ENCODE measurements at places on chromosomes 1 and 21.
A peak's percentile ranks its signal among the peaks of the same experiment; 100 is the strongest.

GRCh38 chr21:34072145-34073031 lies 990 bp upstream of the MRPS6 start:
- no peak for DNase-seq

- no peak for DNase-seq
Measured at GRCh38 chr1:111758373-111758772, 2.7 kb downstream of the DDX20 start.

- DNase-seq = no peak
Measured at GRCh38 chr1:199843861-199844260, 183.6 kb upstream of the NR5A2 start.

DNA sequence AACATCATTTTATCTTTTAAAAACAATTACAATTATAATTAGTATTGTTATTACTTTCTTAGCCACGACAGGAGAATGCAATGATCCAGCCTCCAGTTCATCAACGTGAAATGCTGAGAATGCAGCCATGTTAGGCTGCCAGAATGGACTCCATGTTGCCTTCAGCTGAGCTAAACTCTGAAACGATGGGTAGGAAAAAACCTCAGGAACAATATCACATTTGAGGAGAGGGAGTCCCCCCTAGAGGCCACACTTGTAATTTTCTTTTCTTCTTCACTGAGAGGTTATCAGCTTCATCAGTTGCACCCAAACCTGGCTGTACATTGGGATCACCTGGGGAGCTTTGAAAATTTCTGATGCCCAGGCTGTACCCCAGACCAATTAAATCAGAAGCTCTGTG lies 34.6 kb upstream of the DNAH14 start:
- peak; percentile 2 for DNase-seq

DNA sequence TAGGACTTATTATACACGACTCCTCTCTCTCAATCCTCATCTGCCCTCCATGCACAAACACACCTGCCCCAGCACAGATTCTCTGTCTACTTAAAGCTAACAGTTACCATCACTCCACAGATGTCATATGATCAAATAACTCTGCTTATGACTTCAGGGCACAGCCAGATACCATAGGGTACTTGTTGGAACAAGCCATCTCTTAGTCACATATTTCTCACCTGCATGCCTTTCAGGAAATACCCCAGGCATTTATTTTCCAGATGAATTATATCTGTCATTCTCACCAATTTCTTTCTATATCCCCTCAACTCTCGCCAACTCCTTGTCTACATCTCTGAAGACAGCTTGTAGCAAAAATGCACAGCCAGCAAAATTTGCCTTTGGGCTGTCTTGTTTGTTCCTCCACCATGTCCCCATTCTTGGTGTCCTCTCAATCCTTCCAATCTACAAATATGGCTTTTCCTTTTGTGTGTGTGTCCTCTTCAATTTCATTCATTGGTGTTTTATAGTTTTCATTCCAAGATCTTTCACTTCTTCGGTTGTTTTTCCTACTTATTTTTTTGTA lies 353.9 kb upstream of the CAMK1G start:
- DNase-seq = peak; percentile 12

GRCh38 chr1:2556678-2557481 lies 709 bp downstream of the TNFRSF14 start:
- DNase-seq = no peak

DNA sequence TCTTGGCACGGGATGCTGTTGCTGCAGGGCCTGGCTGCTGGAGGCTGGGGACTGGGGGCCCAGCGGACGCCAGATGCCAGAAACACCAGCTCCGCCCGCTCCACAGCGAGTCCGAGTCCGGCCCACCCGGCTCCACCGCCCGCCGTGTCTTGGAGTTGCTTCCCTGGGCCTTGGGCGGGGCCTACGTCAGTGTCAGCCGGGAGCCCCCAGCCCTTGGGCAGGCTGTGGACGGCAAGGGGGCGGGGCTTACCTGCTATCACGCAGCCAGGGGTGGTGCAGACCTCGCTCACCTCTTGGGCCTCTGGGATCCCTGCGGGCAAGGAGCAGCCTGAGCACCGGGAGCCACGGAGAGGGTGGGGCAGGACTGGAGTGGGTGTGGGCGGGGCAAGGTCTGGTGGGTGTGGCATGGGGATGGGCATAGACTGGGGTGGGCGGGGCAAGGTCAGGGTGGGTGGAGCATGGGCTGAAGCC lies 21.8 kb downstream of the MMEL1 start:
- no peak for DNase-seq

- DNase-seq = no peak
Measured at GRCh38 chr1:3827813-3828307, 29.2 kb downstream of the CEP104 start.

DNA sequence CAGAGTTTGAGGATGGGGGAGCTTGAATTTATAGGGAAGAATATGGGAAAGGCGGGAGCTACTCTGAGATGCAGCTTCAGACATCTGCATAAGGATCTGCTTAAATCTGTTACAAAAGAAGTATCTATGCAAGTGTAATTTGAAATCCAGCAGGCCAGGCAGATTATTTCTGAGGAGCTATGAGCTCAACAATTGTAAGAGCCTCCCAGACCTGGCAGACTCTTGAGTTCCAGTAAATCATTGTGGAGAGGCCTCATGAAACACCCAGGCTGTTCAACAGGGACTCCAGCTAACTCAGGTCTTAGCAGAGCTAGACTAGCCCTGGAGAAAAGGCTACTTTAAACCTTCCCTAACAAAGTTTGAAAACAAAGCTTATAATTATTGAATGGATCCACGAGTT lies 647.5 kb upstream of the CHRM3 start:
- no peak for DNase-seq

- peak; percentile 96 for DNase-seq
Measured at GRCh38 chr1:159867664-159868026, 5.2 kb upstream of the VSIG8 start.

GRCh38 chr1:42368096-42368795 lies 12.3 kb upstream of the RIMKLA start:
- no peak for DNase-seq

DNA sequence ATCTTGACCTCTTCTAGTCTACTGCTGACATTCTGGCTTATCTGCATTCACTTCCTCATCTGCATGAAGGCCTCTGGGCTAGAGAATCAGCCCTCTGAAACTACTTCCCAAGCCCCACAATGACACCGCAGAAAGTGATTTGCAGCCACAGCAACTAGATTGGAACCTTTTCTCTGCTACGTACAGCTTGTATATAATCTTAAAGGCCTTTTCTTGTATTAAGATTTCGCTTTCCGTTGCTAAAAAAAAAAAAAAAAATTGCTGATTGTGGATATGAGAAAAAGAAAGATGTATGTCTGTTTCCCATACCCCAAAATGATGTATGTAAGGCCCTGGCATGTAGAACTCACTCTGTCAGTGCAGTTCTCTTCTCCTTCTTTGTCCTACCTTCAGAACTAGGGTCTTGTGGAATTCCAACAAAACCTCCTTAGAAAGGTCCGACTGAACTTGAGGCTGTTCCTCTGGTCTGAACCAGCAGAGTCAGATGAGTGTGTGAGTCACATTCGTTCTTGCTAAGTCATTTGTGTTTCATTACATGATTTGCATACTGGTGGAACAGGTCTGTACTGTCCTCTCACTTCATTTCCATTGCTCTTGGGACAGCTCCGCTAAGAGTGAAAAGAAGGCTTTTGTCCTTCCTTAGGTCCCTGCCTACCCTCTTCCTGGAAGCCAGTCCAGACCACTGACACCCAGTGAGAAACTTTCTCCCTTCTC lies 62.7 kb downstream of the PLPP3 start:
- no peak for DNase-seq

DNA sequence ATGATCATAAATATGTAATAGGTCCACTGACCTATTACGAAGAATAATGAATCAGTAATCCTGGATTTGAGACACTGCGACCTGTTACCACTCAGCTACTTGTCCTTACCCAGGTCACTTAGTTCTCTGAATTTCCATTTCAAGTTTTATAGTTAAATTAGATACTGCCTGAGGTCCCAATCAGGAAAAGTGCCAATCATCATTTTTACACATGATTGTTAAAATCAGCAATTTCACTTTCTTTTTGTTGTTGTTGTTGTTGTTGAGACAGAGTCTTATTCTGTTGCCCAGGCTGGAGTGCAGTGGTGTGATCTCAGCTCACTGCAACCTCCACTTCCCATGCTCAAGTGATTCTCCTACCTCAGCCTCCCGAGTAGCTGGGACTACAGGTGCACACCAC lies 22.8 kb upstream of the LYPLAL1 start:
- DNase-seq = no peak

- no peak for DNase-seq
Measured at GRCh38 chr1:236181059-236181458, 38.7 kb downstream of the GPR137B start.

- no peak for DNase-seq
Measured at GRCh38 chr1:199515261-199515660, 512.2 kb upstream of the NR5A2 start.

- no peak for DNase-seq
Measured at GRCh38 chr1:90486996-90487395, 230.1 kb downstream of the BARHL2 start.

- no peak for DNase-seq
Measured at GRCh38 chr1:195744256-195744655, 864.0 kb downstream of the KCNT2 start.

GRCh38 chr1:44067266-44068250 lies 36.3 kb upstream of the SLC6A9 start:
- no peak for DNase-seq
